GOT3 (cell line): ENCODE measurements at places on chromosomes 1 and 21.

GRCh38 chr1:44805311-44806024, 1.7 kb downstream of the DYNLT4 start:
- no peak for DNase-seq

GRCh38 chr1:91670781-91671180, 170.1 kb downstream of the CDC7 start:
- no peak for DNase-seq

DNA sequence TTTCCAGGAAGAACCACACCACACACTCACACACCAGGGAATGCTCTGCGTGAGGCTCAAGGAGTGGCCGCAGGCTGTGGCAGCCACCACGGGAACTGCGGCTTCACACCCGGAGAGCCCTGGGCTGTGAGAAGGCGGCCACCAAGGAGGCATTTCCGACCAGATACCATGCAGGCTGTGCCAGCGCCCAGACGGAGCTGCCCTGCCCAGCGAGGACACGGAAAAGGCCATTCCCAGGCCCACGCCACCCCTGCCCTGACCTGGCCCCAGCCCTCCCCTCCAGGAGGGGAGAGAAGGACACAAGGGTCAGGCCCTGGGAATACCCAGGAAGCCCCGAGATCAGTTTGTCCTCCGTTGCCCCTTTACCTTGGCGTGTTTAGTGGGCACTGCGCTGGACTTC, 119.3 kb downstream of the NPHP4 start:
- no peak for DNase-seq

- DNase-seq = no peak
These were observed 35.1 kb downstream of the PTPRF start for GRCh38 chr1:43565600-43566360.

DNA sequence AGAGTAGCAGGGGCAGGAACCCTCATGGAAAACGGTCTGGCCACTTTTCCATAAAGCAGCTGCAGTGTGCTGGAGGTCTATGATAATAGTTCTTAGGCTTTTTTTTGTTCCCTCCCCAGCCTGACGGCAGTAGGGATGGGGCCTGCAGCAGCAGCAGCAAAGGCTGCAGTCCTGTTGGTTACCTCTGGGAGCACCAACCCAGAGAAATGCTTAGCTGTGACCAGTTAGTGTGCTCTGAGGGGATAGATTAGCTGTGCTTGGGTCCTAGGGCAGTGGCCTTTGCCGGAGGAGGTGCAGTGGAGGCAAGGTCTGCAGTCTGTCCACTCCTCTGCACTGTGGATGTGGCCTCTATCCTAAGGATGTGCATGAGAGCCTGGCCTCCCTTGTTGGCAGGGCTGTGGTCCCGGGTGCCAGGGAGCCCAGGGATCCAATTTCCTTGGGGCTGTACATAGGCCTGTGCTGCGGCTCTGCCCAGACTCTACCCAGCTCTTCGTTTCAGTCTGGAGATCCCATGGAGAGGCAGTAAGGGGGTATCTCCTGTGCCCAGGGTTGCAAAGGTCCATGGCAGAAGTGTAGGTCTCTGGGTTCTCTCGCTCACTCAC, 322.7 kb downstream of the PTBP2 start:
- DNase-seq = no peak

GRCh38 chr1:55387145-55387544, 172.0 kb upstream of the USP24 start:
- DNase-seq = no peak

- DNase-seq = no peak
These were observed 2.8 kb downstream of the PI4KB start for GRCh38 chr1:151324390-151324930.

DNA sequence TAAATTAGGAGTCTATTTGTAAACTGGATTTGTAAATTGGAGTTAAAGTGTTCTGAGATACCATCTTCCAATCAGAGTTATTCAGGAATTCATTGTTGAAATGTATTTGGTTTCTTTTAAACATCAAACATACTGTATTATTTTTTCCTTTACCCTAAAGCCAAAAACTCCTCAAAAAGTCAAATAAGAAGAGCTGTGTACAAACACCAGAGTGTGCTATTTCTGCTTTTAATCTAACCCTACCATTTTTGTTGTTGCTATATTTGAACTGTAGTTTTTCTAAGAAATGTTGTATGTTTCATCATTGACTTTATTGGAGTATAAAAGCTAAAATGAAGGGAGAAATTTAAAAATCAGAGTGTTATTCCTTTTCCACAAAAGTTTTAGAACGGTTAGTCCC, 35.8 kb downstream of the SLC30A7 start:
- no peak for DNase-seq

- DNase-seq = no peak
These were observed 1.2 kb downstream of the NEGR1 start for GRCh38 chr1:72281144-72281543.

DNA sequence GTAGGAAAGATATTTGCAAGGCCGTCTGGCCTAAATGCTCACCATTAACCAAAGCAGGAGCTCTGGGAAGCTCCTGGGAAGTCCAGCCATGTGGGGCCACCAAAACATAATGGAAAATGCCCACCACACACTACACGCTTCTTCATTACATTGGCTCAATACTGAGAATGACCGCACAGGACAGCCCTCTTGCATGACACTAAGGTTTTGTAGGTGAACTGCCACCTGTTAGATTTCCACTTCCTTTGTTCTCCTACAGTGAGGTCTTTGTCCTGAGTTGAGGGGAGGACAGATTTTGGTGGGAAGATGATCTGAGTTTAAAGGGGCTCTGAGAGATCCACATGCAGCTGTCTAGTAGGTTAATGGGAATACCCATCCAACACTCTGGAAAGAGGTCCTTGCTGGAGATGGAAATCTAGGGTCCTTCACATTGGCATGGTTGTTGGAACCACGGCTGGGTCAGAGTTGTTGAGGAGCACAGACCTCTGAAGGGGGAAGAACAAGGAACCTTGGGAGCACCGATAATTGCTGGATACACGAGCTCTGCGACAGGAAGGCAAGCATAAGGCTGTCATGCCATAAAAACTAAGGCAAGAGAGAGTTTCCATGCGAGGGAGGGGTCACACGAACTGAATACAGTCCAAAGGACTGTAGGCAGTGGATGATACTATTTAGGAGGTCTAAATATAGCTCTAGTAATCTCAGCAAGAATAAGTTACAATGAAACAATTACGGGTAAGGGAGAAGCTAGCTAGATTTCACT, 105.5 kb upstream of the IRF2BP2 start:
- DNase-seq = no peak

GRCh38 chr21:44299085-44299457, 782 bp upstream of the PFKL start:
- no peak for DNase-seq

DNA sequence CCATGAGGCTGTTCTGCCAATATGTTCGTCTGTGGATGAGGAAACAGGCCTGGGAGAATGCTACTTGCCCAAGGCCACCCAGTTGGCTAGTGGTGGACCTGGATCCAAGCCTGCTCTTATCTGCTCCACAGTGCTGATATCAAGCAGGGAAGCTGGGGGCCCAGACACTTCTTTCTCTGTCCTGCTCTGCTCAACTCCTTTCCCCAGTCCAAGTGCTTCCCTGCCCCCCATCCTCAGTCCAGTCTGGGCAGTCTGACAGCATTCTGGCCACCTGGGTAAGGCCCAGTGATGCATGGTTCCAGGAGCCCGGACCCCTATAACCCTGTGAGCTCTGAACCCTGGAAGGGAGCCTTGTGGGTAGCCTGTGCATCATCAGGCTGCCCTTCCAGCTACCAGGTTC, 4.2 kb upstream of the PAQR7 start:
- no peak for DNase-seq

- no peak for DNase-seq
These were observed 1359.6 kb downstream of the PLA2G4A start for GRCh38 chr1:188188317-188188716.

GRCh38 chr1:196674908-196675307, 23.1 kb downstream of the CFH start:
- DNase-seq = no peak

GRCh38 chr1:156703336-156703735, 2.0 kb downstream of the CRABP2 start:
- no peak for DNase-seq

DNA sequence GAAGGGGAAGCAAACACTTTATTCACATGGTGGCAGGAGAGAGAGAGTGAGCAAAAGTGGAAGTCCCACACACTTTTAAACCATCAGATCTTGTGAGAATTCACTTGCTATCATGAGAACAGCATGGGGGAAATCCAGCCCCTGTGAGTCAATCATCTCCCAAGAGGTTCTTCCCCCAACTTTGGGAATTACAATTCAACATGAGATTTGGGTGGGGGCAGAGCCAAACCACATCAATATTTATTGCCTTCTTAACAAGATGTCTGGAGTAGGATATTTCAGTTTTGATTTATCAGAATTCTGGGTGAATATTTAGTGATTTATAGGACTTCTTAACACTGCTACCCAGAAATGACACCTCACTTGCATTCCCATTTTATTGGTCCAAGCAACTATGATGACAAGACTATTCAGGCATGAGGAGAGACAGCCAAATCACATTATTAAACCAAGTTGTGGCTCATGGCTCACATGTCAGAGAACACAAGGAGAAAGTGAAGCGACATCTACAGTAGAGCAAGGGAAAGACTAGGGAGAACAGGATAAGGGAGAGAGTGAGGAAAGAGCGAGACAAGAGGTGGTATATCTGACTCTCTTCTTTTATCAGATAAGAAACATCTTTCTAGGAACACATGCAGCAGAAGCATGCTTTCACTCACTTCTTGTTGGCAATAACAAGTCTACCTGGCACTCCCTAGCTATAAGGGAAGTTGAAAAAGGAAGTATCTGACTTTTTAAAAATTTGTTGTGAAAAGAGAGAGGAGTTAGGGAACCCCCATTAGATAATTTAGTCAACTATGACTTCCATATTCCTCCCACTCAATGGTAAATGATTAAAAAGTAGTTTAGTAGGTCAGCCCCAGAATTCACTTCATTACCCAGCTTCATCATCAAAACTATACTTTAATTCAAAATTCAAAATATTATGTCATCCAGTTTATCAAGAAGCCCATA, 36.6 kb upstream of the PTPRC start:
- DNase-seq = no peak

DNA sequence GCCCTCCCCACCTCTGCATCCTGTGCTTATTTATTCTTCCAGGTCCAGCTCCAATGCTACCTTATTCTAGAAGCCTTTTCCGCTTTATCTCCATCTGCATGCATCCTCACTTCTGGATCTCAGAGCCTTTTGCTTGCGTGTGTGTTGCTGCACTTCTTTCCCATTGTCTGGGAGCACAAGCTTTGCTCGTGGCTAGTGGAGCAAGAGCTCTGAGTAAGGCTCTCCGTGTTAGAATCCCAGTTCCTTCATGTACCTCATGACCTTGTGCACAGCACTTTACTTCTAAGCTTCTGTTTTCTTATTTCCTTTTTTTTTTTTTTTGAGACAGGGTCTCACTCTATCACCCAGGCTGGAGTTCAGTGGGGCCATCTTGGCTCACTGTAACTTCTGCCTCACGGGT, 140.0 kb upstream of the POU3F1 start:
- DNase-seq = no peak

- DNase-seq = no peak
These were observed 297.0 kb upstream of the NCAM2 start for GRCh38 chr21:20701235-20701634.

GRCh38 chr21:25791319-25791718, 56.5 kb downstream of the GABPA start:
- DNase-seq = no peak

- no peak for DNase-seq
These were observed 64.6 kb downstream of the RUNX1 start for GRCh38 chr21:34984356-34985058.

GRCh38 chr1:46003315-46003714, 129.1 kb downstream of the PIK3R3 start:
- DNase-seq = no peak

- DNase-seq = no peak
These were observed 17.2 kb upstream of the RLF start for GRCh38 chr1:40143891-40144575.

- DNase-seq = peak; percentile 30
These were observed at the start of gene RUSC1 for GRCh38 chr1:155320661-155321617. Gene RUSC1 (plus strand): TSS chr1:155320894. CDS start chr1:155321774, 880 bp downstream.

- DNase-seq = no peak
These were observed 31.4 kb downstream of the SLC30A7 start for GRCh38 chr1:100927276-100927675.

- no peak for DNase-seq
These were observed 36.5 kb downstream of the EPHB2 start for GRCh38 chr1:22747021-22747734.

- DNase-seq = peak; percentile 14
These were observed 9.3 kb downstream of the ATP1A2 start for GRCh38 chr1:160124705-160125478.

DNA sequence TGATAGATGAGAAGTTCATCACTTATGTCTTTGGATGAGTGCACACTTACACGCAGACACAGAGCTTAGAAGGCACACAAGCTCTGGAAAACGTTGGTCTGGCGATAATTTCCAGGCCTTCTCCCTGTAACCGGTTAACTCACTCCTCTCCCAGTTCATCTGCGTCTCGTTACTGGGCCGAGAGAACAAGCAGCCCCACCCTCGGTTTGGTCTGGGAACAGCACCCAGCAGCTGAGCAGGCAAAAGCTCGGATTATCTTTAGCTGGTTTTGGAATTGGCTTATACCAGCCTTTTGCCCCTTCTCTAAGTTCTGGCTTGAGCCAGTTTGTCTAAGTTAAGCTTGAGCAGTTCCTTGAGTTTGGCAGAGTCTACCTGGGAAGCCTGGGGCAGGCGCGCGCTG, 27.3 kb upstream of the COL6A1 start:
- DNase-seq = no peak

GRCh38 chr1:21524686-21525339, 15.6 kb downstream of the ALPL start:
- DNase-seq = no peak

- DNase-seq = no peak
These were observed 715.0 kb upstream of the ADAMTS5 start for GRCh38 chr21:27681841-27682240.

DNA sequence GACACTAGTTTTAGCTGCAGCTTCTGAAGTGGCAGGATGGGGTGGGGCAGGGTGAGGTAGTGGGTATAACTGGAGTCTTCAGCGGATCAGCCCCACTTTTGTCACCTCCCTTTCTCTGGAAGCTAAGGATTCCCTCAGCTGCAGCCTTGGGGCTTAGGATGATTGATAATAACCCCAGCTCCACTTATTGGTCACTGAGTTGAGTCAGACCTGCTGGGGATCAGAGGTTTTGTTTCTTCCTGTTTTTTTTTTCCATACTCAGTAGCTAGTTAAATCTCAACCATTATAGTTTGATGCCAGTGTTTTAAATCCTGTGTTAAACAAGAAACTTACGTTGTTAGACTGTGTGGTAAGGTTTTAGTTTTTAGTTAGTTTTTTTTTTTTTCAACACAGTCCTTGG, 57.2 kb downstream of the LAMC1 start:
- no peak for DNase-seq

DNA sequence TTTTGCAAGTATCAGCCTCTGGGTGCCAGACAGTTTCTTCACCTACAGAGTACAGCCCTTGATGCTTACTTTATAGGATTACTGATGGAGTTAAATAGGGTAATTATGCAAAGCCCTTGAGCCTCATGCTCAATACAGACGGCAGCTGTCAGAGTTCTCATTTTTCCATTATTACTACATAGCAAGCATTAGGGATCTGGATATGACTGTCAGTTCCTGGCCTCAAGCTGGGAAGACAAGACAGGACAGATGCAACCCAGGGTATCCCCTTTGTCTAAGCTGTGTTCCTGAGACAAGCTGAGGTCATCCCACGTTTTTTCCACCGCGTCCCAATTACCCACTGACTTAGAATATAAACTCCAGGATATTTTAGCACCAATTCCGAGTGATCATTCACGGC, 94.4 kb downstream of the SLC35F3 start:
- no peak for DNase-seq

- DNase-seq = no peak
These were observed 67.7 kb upstream of the WNT4 start for GRCh38 chr1:22210636-22211035.

GRCh38 chr1:41617336-41617735, 132.9 kb upstream of the EDN2 start:
- DNase-seq = no peak
